ENCODE measurements at places on chromosomes 2 and 18. TPM values are rescaled to one million over a fixed set of nuclear protein-coding genes. Genes with fewer than 3 reads are reported as not detected.

DNA sequence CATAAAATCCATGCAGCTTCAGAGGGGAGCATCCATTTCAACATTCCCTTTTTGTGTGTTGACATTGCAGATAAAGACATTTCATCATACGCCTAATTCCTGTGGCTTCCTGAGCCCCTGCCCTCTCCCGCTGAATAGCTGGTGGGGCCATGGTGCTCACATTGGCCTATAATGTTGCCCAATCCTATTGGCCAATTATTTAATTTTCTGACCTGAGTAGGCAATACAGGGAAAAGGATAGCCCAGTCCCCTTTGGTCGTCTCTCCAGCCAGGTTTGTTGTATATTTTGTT is 163.8 kb upstream of the MYCN start:
- DNase-seq: peak; percentile 68
- H3K36me3 ChIP-seq: no peaks in the 10 kb centered on the region
- H3K27ac ChIP-seq: no peak overlapping the region
- H3K4me1 ChIP-seq: no peaks in the 10 kb centered on the region
- no peak overlapping the region for H3K4me3 ChIP-seq

DNA sequence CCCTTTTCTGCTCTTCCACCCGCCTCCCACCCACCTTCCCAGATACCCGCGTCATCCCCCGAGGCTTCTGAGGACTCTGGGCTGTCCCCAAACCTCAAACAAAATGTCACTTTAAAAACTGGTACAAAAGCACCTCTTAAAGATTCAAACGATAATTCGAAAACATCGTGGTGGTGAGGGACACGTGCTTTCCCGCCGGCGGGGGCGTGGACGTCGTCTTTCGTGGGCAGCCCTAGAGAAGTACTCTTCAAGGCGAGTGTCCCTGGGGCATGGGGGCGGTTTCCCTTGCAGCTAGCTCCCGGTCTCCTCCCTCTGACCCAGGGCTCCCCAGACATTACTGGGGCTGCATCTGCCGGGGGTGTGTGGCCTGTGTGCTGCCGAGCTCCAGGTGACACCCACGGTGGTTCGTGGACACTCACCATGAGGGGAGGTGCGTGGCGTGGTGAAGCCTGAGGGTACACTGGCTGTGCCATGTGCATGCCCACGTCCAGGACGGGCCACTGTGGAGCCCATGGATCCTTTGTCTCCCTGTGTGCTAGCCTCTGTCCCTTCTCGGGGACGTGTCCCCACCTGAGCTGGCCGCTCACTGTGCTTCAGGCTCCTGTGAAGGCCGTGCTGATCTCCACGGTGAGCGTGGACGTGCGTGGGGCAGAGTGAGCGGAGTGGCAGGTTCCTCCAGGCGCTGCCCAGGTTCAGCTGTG is 117.8 kb downstream of the NFATC1 start:
- no peaks in the 10 kb centered on the region for H3K36me3 ChIP-seq
- H3K4me3 ChIP-seq: no peak overlapping the region
- no peaks in the 10 kb centered on the region for H3K4me1 ChIP-seq
- no peak overlapping the region for H3K27ac ChIP-seq
- no peaks in the 10 kb centered on the region for H3K27me3 ChIP-seq

DNA sequence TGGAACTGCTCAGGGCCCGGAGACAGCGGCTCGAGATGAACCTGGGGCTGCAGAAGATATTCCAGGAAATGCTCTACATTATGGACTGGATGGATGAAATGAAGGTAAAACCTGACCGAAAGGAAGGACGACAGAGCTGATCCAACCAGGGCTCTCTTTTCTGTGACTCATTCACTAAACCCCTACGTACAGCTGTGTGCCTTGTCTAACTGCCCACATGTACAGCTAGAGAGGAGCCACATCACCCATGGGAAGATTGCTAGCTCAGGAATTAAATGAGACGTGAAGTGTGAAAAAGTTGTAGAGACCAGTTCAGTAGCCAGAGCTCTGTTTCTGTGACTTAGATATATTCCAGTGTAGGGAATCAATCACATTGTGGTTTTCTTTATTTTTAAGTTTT is 97.3 kb upstream of the EML6 start:
- no peak overlapping the region for H3K27ac ChIP-seq
- peaks cover 7% of the 10 kb centered on the region for H3K4me1 ChIP-seq
- no peak for DNase-seq

- no peaks in the 10 kb centered on the region for H3K27me3 ChIP-seq
- no peak for DNase-seq
- no peak overlapping the region for H3K4me3 ChIP-seq
- H3K36me3 ChIP-seq: peaks cover 66% of the 10 kb centered on the region
Observed at GRCh38 chr2:210461401-210461800, 15.2 kb downstream of the LANCL1 start.

- DNase-seq: no peak
- H3K4me1 ChIP-seq: no peaks in the 10 kb centered on the region
- H3K27ac ChIP-seq: no peak overlapping the region
- H3K36me3 ChIP-seq: no peaks in the 10 kb centered on the region
Observed at GRCh38 chr2:25220313-25220712, 51.9 kb upstream of the POMC start.

The CDH2 gene
- 14.6 TPM for total RNA-seq

The APOB gene
- not detected for total RNA-seq

The EVX2 gene
- total RNA-seq: not detected
